Activated gamma-delta T cell treated with Interleukin-2 at 50 U/mL for 16 hours (primary cell): ENCODE measurements at places on chromosomes 4 and X.

DNA sequence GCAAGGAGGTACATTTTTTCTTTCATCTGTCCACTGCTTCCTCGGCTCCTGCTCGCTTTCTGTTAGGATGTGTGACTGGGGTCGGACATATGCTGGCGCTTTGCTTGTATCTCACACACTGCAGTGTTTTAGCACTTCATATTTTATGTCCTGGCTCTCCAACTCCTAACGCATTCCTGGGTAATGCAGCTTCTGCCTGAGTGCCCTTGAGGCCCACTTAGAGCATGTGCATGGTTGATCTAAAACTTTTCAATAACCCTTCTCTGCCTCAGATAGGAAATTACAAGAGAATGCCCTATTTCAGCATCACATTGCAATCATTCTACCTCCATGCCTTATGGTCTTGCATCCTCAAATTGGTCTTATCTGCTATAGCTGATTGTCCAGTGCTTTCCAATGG is 65.3 kb downstream of the NEIL3 start:
- DNase-seq: no peak

DNA sequence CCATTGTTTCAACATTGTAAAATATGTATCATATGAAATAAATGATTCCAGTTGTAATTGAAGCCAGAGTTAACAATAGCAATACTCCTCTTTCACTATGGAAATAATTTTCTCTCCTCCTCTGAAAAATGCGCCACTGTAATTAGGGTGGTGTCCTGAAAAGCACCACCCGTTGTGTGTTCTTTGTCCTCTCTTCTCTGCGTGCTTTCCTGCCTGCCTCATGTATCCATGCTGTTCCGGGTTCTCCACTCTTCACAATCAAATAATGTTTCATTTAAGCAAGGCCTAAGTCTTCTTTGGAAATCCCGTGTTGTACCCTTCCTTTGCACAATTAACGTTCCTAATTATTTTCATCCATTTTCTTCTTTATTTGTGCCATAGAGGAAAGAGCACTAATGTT is 293.3 kb downstream of the ADGRL3 start:
- DNase-seq: no peak

GRCh38 chrX:152932598-152933175 is 34.8 kb downstream of the ZNF185 start:
- DNase-seq: no peak

GRCh38 chr4:143455211-143455610 is 58.3 kb upstream of the SMARCA5 start:
- no peak for DNase-seq

GRCh38 chr4:86302251-86302650 is 57.6 kb downstream of the MAPK10 start:
- no peak for DNase-seq

- DNase-seq: no peak
These were observed 298.8 kb downstream of the GBA3 start for GRCh38 chr4:22991576-22991975.

DNA sequence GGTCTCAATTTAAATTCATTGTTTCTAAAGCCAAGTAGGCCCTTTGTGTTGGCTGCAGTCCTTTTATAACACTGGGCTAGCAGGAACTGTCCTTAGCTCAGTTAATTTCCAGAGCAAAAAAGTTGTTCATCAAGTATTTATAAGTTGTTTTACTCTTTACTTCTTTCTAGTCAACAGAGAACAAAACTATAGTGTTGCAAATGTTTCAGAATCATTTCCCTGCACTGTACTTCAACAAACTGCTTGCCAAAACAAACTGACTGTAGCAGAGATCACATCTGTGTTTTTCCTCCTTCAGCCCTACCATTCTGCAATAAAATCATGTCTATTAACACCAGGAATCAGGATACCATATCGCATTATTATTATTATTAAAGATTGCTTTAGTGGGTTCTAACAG is 168.5 kb upstream of the SH3RF1 start:
- no peak for DNase-seq

GRCh38 chr4:86007042-86007441 is 352.8 kb downstream of the MAPK10 start:
- no peak for DNase-seq

- no peak for DNase-seq
These were observed 103.6 kb downstream of the ENOX2 start for GRCh38 chrX:130799393-130799792.

- DNase-seq: no peak
These were observed 537.0 kb upstream of the DIAPH2 start for GRCh38 chrX:96147681-96148080.

GRCh38 chr4:10577018-10577417 is 107.5 kb downstream of the CLNK start:
- no peak for DNase-seq

- DNase-seq: no peak
These were observed 444.8 kb upstream of the SLIT2 start for GRCh38 chr4:19806865-19807264.

DNA sequence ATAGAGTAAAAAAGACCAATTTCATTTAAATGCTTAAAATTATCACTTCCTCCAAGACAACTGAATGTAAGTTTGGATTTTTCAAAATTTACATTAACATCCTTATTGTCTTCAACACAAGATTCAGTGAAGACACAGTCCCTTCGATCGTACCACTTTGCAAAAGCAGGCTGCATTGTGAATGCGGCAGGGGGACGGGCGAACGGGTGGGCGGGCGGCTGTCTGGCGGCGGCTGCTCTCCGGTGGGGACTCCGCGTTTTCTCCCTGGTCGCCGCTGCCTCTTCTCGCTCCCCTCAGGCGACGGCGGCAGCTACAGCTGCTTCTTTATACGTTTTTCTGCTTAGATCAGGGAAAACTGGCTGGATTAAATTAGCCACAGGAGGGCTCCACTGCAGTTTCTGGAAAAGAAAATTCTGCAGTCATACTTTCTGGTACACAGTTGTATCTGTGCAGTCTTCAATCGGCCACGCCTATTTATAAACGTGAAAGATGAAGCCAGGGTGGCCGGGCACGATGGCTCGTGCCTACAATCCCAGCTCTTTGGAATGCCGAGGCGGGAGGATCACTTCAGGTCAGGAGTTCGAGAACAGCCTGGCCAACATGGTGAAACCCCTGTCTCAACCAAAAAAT is 33.9 kb upstream of the HPF1 start:
- peak; percentile 6 for DNase-seq

DNA sequence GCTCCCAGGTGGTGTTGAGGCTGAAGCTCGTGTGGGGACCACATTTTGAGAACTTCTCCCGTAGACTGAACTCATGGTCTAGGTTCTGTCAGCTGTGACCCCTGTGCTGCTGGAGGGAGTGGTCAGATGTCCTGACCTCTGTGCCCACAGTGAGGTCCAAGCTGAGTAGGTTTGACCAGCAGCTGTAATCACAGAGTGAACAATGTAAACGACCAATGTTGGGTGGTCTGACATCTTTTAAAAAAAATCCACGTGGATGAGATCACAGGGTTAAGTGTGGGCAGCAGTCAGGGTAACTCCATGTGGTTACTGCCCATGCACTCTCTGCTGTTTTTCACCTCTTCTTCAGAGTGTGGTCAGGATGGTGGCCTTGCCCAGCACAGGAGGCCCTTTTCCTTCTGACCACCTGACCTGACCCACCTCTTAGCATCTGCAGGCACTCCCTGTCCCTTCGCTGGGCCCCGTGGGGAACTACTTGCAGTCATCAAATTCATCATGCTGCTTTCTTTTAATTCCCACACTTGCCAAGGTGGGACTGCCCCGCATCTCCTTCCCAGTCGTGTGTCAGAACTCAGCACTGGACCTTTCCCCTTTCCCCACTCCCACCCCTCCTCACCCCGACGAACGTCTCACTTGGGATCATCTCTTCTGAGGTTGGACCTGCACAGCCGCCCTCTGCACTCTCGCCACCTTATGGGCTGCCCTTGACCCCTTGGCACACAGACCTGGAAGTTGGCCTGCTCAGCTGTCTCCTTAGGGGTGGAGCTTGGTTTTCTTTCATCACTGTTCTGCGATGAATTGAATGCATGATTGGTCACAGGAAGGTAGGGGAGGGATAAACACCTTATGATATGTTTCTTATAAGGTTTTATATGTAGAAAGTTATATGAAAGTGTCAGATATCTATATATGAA is 120.1 kb downstream of the PTTG2 start:
- DNase-seq: no peak

- DNase-seq: no peak
These were observed 9.2 kb upstream of the FBXW7 start for GRCh38 chr4:152545088-152545487.

- no peak for DNase-seq
These were observed 81.8 kb upstream of the RBPJ start for GRCh38 chr4:26238778-26239679.

GRCh38 chr4:167775375-167775774 is 317.0 kb upstream of the ANXA10 start:
- no peak for DNase-seq

DNA sequence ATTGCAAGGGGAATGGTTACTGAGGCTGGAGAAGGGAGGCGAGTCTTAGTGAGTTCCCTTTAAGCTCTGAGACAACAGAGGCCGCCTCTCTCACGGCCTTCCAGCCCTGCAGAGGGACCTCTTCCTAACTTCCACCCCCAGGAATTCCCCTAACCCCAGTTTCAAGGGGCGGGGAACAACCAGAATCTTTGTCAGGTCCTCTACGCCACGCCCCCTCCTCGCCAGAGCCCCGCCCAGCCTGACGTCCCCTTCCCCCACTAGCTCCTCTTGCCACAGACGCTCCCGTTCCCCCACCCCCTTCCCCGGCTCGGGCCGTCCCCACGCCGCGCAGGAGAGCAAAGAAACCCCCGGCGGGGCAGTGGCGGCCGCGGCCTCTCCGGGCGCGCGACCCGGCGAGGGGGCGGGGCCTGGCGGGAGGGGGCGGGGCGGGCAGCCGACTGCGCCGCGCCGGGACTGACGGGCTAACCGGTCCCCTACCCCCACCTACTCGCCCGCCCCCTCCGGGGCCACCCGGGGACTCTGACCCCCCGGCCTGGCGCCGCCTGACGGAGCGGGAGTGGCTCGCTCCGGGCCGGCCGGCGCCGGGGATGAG is 12.3 kb upstream of the TMEM156 start:
- peak; percentile 89 for DNase-seq

- no peak for DNase-seq
These were observed 40.5 kb downstream of the NFKB1 start for GRCh38 chr4:102541697-102542096.

DNA sequence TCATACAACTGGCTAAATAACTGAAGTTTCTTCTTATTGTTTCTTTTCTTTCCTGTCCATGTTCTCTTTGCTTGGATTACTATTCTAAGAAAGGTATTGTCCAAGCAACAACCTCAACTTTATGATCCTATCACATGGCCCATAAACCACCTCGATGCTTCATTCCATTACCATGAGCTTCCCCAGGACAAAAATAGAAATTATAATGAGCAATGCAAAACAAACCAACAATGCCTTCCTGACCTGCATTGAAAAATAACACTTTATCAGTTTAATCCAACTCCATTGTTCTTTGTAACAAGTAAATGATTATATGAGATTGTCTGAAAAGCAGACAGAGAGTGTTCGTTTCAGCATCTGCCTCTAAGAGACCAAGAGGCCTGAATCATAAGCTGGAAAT is 148.8 kb downstream of the HS6ST2 start:
- DNase-seq: no peak

GRCh38 chrX:129523079-129523911 is at the start of gene SMARCA1:
TSS of gene SMARCA1 (minus strand) at chrX:129523490. CDS start at chrX:129523370, 120 bp downstream.
- DNase-seq: peak; percentile 3

GRCh38 chrX:7133050-7133440 is 14.5 kb upstream of the STS start:
- DNase-seq: no peak

DNA sequence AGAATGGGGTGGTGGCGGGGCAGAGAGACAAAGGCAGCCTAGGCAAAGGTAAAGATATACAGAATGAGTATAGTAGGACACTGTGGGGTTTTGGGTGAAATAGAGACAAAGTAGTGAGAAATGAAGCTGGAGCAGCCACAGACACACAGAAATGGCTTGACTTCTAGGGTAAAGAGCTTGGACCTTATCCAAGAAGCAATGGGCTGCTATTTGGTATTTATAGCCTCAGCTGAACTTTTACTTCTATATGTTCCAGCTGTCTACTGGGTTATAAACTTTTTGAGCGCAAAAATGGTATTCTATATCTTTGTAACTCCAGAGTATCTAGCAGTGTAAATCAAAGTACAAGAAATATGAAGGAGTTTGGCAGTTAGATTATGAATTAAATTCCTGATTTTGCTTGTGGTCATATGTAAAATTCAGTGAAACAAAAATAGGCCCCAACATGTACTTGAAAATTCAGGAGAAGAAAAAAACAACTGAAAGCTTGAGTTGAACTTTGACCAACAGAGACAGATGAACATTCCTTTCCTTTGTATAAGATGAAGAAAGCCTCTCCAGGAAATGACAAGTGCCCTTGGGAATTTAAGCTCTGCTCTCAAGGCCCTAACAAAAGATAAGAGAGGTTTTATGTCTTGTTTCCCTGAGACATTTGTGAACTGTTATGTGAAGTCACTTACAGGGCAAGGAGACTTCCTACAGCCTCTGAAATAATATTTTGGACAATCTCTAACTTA is 354.1 kb downstream of the CHIC1 start:
- DNase-seq: no peak

- no peak for DNase-seq
These were observed 293.4 kb upstream of the BOD1L1 start for GRCh38 chr4:13920901-13921300.

DNA sequence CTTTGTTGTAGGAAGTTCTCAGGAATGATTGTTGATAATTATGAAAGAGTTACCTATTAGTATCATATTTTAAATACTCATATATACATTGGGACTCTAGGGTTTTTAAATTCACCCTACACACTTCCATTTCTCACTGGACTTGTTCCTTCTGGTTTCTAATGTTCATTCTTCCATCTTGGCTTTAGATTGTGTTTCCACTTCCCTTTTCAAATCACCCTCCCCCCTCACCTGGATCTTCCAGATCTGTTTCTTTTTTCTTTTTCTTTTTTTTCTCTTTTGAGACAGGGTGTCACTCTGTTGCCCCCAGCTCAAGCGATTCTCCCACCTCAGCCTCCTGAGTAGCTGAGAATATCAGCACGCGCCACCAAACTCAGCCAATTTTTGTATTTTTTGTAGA is 6.7 kb upstream of the KIT start:
- no peak for DNase-seq

- DNase-seq: no peak
These were observed 24.4 kb downstream of the PLAC1 start for GRCh38 chrX:134633832-134634231.

GRCh38 chrX:153410373-153410772 is 899 bp upstream of the ZFP92 start:
- DNase-seq: no peak
